AG20443 (cell line): ENCODE measurements at places on chromosomes 12 and 14.

- no peak for DNase-seq
Observed at GRCh38 chr12:66176105-66176900, 6.5 kb upstream of the TMBIM4 start.

DNA sequence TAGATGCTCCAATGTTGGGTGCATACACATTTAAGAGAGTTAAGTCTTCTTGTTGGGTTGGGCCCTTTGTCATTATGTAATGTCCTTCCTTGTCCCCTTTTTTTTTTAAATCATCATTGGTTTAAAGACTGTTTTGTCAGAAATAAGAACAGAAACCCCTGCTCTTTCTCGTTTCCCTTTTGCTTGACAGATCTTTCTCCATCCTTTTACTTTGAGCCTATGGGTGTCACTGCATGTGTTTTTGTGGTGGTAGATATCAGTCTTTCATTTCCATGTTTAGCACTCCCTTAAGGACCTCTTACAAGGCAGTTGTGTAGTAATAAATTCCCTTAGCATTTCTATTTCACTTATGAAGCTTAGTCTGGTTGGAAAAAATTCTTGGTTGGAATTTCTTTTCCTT, 47.4 kb downstream of the RTN1 start:
- DNase-seq: no peak

GRCh38 chr12:73240110-73240509, 967.9 kb downstream of the TRHDE start:
- no peak for DNase-seq

DNA sequence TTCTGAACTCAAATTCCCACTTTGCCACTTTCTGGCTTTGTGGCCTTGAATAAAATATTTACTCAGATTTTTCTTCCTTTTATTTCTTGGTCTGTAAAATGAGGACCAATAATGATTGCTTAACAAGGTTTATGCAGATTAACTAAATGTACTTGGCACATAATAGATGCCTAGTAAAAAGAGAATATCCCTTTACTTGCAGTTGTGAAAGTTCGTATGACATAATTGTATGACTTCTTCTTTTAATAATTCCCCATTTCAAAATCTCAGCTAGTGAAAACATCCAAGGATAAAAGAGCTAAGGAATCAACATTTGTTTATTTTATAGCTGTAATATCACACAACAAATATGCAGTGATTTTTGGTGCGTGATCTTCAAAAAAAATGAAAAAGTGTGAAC, 215.6 kb upstream of the ATP2B1 start:
- no peak for DNase-seq

- no peak for DNase-seq
Observed at GRCh38 chr12:6786416-6787094, 2.8 kb upstream of the CD4 start.

DNA sequence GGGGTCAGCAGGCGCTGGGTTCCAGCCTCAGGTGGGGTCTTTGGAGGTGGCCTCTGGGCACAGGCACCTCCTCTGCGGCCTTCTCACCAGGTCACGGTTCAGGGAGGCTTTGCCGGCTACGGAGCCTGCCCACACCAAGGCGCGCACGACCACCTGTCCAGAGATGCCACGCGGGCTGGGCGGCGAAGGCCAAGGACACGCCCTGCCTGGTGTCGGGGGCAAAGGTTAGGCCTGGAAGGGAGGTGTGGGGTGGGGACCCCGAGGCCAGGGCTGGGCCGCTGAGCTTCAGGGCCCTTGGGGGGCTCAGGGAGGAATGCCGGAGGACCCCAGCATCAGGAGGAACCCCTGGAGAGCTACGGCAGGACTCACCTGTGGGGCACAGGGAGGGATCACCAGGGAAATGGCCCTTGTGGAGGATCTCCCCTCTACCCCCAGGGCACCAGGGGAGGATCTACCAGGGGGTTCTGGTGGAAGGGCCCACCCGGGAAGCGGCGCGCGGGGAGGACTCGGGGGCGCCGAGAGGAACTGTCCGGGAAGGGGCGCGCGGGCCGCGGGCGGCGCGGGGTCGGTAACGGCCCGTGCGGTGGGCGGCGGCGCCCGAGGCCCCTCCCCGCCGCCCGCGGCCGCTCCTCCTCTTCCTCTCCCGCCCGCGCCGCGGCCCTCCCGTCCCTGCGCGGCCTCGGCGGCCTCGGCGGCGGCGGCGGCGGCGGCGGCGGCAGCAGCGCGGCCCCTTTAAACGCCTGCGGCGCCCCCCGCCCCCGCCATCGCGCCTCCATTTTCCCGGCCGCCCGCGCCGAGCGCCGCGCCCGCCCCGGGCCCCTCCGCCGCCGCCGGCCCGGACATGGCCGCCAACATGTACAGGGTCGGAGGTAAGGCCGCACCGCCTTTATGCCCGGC, at the start of gene MTA1:
Gene MTA1, plus strand, starts transcription at position 633 of the 897 bp plus-strand sequence. Its CDS starts 209 bp downstream, at position 842.
- peak; percentile 90 for DNase-seq

DNA sequence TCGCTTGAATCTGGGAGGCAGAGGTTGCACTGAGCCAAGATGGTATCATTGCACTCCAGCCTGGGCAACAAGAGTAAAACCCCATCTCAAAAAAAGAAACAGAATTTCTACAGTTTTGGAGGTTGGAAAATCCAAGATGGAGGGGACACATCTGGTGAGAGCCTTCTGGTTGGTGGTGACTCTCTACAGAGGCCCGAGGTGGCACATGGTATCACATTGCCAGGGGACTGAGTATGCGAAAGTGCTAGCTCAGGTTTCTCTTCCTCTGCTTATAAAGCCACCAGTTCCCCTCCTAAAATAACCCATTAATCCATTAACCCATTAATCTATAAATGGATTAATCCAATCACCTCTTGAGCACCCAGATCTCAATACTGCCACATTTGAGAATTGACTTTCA, 70.8 kb upstream of the DACT1 start:
- DNase-seq: no peak

DNA sequence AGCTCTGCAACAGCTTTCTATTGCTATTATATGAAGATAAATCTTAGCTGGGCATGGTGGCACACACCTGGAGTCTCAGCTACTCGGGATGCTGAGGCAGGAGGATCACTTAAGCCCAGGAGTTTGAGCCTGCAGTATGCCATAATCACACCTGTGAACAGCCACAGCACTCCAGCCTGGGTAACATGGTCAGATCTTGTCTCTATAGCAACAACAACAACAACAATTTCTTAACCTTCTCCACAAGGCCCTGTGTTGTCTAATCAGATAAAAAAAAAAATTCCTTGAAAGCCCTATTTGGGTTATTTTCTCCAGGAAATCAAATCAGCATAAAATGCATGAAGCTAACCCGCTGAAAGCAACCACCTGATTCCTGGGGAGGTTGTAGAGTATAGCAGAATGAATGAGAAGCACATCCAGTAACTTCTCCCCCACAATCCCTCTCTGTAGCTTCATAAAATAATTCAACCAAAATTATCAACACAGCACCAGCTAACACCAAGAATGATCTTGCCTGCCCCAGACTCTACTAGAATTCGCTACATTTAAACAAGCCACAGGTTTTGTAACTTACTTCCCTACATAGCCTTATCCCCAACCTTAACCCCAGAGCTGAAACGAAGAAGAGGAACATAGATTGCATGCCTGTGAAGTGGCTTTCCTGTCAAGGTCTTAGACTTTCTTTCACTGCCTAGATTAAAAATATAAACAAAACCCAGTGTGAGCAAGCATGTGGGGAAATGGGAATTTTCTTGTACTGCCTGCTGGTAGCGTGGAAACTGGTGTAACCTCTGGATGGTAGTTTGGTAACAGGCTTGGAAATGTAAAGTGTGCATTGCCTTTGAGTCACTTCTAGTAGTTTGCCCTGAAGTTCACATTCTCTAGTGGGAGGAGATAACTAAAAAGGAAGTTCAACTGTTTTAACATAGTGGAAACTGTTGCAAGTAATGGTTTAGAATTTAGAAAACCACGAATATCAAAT, 6.0 kb upstream of the STK38L start:
- no peak for DNase-seq

DNA sequence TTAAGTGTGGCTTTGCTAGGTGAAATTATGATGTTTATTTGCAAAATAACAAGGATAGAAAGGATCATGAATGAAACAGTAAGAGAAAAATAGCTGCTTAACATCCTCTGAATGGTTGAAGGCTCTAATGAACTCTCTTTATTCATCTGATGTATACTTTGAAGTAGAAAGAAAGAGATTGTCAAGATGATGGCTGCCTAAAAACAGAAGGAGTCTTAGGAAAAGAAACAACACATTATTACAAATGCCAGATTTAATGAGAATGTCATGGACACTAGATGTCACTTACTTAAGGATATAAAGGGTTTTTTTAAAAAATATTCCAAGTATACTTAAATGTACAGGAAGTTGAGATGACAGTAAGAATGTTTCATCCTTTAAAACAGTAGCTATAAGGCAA, 21.6 kb downstream of the DCN start:
- DNase-seq: no peak

GRCh38 chr12:93857279-93857938, 180.2 kb downstream of the CRADD start:
- peak; percentile 22 for DNase-seq

- DNase-seq: no peak
Observed at GRCh38 chr12:9710584-9711375, 22.1 kb downstream of the CLECL1 start.

DNA sequence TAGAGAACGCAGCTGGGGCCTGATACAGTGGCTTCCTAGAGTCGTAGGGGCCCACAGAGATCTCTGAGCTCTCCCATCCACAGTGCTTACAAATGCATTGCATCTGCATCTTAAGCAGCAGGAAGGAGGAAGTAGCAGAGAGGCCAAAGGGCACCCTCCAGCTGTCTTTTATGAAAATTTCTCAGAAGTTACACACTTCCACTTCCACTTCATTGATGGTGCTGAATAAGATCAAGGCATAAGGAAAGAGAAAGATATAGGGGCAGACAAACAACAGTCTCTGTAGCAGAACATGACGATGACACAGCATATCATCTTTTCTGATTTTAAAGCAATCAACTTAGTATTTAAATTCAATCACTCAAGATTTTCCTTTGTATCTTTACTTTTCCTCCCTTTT, 51.6 kb upstream of the ABCC9 start:
- no peak for DNase-seq
